ENCODE measurements at places on chromosomes 3 and 15.

DNA sequence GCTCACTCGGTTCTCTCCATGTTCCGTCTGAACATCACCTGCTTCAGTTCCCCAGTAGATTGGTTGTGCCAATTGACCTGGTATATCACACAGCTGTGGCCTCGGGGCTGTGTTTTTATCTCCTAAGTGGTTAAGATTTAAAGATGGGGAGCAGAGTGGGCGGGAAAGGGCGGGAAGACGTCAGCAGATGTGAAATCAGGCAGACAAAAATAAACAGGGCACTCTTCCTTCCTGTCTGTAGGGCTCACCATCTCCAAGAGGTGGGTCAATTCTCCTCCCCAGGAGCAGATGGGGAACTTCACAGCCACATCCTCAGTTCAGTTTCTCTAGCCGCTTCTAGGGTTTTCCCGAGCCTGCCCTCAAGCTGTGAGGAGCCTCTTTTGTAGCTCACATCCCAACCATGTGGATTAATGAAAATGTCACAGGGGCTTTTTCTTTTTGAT lies 26.8 kb upstream of the LIMD1 start:
- DNase-seq: no peak

- DNase-seq: no peak
These were observed 44.7 kb downstream of the IFT57 start for GRCh38 chr3:108177536-108177935.

GRCh38 chr3:181328346-181328745 lies 338.8 kb upstream of the DNAJC19 start:
- DNase-seq: no peak

DNA sequence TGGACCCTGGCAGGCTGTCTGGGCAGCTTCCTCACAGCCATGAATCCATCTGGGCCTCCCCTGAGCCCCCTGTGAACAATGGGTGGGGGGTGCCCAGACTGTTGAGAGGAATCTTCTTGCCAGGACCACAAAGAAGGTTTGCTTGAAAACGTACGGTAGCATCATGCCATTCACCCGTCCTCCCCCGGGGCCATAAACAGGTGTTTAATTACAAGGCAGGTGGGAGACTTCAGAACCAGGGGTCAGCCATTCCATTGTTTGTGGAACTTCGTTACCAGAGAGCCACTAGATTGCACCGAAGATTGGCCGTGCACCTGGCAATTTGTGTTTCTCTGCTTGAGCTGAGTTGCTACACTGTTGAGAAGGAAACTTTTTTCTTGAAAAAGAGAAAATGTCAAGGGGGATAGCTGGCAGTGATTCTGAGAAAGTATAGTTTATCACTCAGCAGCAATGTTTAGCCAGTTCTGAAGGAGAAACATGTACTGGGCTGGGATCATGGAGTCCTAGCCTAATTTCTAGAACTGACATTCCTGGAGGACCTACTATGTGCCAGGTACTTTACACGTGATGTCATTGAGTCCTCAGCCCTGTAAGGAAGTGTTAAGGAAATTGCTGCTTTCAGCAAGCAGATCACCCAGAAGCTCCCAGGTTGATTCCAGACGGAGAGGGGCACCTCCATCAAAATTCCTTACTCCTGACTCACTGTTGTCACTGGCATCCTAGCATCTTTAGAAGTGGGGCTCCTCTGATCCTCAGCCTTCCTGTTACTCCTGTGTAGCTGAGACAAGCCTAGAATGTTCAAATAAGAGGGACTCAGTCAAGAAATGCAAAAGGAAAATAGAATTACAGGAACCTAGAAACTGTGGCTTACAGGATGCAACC lies 103.8 kb upstream of the UBE2E1 start:
- no peak for DNase-seq

DNA sequence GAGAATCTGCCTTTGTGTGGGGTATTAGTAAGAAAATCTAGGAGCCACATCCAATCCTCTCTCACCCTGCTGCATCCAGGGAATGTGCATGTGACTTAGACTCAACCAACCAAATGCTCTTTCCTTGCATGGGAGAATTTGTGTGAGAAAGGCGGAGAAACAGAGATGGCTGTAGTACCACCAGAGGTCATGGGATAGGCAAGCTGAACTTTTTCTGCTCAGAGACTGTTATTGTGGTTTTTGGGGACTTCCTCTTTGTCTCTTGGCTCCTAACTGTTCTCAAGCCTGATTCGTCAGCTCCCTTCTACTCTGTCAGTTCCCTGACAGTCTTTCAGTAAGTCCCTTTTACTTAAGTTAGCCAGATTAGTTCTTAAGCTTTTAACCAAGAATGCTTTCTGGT lies 2.6 kb upstream of the ZSCAN2 start:
- no peak for DNase-seq

- DNase-seq: no peak
These were observed 163.0 kb downstream of the TBC1D5 start for GRCh38 chr3:17579289-17580031.

DNA sequence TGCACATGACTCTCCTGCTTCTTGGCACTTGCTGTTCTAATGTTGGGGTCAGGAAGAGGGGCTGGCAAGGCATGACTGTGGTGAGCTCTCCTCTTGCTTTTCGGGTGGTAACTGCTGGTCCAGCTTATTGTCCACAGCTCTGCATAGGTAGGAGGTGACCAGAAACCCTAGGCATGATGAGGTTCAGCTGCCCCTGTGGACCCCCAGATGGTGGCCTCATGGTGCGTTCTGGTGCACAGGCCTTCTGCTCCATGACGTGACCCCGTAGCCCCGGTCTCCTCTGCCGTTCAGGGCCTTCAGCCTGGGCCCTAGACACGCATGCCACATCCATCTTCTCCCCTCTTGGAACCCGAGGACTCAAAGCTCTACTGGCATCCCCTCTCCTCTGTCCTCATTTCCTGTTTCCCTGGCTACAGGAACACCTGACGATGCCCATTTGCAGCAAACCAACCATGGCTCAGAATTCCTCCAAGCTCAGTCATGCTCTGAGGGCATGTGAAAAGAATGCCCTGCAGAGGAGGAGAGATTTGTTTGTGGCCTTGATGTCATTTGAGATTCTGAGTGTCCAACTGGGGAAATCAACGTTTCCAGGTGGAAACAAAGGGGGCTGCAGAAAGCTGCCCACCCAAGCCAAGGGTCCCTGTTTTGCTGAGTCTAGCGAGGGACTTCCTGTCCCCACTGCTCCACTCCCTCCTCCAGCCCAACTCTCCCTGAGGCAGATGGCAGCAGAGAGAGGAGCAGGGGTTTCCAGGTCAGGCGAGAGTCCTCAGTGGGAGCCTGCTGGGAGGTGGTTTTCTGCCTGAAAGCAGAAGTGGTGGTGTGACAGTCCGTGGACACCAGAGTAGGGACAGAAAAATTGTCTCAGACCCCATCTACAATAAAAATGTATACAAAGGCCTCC lies 198.7 kb upstream of the LYSMD4 start:
- no peak for DNase-seq

GRCh38 chr3:178777718-178778411 lies 241.6 kb downstream of the KCNMB2 start:
- DNase-seq: no peak

GRCh38 chr3:12628813-12629212 lies 35.1 kb downstream of the RAF1 start:
- no peak for DNase-seq

GRCh38 chr3:196287090-196287439 lies 461 bp downstream of the PCYT1A start:
- no peak for DNase-seq

GRCh38 chr15:49229922-49230321 lies 59.9 kb downstream of the GALK2 start:
- no peak for DNase-seq

- no peak for DNase-seq
These were observed 222.0 kb downstream of the MCTP2 start for GRCh38 chr15:94453227-94453988.

DNA sequence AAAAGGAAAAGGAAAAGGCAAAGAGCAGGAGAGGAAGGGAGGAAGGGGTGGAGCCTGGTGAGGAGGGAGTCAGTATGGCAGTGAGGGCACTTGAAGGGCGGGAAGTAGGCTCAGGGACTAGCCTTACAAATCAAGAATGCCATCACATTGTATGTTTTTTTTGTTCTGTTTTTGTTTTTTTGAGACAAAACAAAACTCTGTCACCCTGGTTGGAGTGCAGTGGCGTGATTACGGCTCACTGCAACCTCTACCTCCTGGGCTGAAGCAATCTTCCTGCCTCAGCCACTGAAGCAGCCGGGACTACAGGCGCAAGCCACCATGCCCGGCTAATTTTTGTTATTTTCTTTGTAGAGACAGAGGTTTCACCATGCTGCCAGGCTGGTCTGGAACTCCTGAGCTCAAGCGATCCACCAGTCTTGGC lies 10.5 kb upstream of the PIK3CB start:
- DNase-seq: no peak

DNA sequence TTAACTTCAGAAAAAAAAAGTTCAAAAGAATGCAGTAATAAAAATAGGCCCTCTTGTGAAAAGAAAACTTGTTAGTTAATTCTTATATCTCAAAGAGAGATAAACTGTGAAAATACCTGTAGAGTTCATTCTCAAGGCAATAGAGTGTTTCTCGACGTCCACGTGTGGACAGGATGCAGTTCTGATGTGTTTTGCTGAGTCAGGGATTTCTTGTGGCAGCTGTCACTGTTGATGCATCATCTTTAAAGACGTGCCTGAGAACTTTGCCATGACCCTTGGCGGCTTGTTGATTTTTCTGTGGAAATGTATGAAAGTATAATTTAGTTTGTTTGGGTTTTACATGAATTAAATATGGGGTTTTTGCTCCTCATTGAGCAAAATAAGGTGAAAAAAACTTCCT lies 702.2 kb downstream of the NLGN1 start:
- DNase-seq: no peak

- DNase-seq: no peak
These were observed 89.5 kb upstream of the ZBED2 start for GRCh38 chr3:111684640-111685039.

- DNase-seq: no peak
These were observed 18.6 kb downstream of the PLD1 start for GRCh38 chr3:171791692-171792076.

GRCh38 chr3:32885283-32885901 lies 66.1 kb upstream of the CCR4 start:
- no peak for DNase-seq

DNA sequence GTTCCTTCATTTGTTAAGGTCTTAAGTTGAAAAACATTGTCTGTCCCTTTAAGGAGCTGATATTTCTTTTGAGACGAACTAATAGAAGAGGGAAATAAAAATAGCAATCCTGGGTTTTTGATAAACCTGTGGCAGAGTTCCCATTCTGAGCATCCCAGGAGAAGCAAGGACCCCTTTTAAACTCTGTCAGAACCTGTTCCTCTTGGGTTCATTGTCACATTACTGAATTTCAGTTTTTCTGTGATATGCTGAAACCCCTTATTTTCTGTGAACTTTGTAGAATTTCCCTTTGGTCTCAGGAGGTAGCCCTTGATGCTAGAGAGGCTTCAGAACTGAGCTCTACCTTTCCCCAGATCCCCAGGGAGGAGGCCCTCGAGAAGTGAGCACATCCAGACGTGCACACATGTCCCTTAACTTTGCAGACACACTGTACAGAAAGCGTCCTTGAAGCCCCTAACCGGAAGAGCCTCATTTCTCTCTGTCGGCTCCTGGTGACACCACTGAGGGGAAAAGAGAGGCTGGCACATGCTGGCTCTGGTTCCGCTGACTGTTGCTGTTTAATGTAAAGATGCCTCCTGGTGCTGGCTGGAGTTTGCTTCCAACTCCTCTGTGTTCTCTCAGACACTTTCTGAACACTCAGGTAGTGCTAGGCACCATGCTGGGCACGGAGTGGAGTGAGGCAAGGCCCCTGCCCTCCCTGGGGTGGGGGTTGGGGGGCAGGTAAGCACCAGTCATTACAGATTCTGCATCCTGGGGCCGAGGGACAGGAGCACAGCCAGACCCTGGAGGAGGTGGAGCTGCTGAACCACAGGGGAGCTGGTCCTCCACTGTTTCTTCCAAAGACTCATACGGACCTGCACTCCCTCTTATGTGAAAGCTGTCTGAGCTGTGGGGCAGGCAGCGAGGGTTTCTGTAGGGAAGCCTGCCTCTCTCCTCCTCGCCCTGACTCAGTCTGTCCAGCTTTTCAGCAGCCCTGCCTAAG lies 77.5 kb downstream of the CHDH start:
- DNase-seq: no peak

DNA sequence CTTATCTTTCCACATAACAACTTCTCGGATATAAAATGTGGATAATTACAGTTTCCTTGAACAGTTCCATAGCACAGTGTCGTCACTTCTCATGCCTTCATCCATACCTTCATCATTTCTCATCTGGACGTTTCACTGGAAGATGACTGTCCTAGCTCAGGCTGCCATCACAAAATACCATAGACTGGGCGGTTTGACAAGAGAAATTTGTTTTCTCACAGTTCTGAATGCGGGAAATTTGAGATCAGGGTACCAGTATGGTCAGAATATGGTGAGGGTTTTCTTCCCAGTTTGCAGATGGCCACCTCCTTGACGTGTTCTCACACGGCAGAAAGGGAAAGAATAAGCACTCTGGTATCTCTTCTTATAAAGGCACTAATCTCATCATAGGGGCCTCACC lies 42.8 kb downstream of the TMEM108 start:
- DNase-seq: no peak

DNA sequence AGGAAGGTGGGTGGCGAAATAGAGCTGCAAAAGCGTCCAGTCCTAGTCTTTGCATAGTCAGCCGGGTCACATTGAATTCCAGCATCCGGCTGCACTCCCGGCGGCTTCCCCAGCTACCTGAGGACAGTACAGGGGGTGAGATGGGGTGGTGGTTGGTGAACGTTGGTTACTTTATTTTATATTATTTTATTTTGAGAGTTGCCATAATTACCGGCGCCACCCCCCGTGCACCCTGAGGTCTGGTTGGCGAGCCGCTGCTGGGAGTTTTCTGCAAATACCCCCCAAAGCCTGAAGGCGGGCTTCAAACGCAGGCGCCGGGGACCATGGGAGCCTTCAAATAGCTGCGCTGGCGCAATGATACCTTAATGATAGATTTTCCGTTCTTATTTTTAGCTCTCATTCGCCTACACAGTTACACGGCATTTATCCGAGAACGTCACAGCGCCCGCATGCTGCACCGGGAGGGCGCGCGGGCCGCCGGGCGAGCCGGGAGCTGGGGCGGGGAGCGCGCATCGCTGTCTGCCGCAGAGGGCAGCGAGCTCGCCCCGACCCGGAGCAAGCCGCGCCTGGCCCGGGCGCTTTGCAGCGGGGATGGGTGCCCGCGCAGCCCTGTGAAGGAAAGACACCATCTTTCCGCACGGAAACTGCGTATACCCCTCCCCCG lies 756 bp upstream of the RASGRF1 start:
- no peak for DNase-seq

DNA sequence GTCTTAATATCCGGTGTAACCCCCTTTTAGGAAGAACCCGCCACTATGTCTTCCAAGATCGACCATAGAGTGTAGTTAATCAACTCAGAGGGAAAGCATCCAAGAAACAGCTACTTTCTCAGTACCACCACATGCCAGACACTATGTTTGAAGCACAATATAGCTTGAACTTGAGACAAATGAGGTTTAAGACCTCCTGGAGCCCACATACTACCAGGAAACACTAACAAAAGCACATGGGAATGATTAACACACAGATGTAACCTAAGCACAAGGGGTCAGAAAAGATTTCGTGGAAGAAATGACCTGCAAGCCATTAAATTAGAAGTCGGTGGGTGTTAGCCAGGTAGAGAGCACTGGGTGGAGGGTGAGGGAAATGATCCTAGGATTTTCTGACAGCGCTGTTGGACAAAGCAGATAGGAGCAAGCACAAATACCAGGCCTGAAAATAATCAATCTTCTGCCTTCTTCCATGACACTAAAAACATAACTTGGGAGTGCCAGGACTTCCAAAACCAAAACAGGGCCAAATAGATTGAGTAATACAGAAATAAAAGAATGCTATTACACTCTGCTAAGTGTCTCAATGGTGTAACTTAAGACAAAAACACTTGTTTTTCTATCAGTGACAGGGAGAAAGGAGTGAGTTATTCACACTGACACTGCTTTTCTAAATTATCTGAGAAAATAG lies 213.7 kb downstream of the FOXP1 start:
- no peak for DNase-seq

Measured in cerebellar nuclear complex (tissue), 1 donor.